ENCODE measurements at places on chromosomes 7 and 10. TPM values are rescaled to one million over a fixed set of nuclear protein-coding genes. Genes with fewer than 3 reads are reported as not detected.

DNA sequence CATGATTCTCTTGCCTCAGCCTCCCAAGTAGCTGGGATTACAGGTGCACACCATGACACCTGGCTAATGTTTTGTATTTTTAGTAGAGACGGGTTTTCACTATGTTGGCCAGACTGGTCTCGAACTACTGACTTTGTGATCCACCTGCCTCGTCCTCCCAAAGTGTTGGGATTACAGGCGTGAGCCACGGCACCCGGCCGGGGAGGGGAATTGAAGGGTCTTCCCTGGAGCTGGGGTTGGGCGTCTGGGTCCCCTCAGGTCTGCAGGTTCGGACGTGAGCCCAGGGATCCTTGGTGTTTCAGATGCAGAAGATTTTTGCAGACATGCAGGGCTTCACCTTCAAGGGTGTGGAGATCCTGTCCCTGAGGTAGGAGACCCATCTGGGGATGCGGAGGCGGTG is 6.0 kb upstream of the MUC12 start:
- DNase-seq, result no peak

The BHLHA15 gene
- 8.1 TPM for total RNA-seq

- DNase-seq, result peak; percentile 41
Measured at GRCh38 chr10:95423164-95424005, 132.6 kb upstream of the PDLIM1 start.

DNA sequence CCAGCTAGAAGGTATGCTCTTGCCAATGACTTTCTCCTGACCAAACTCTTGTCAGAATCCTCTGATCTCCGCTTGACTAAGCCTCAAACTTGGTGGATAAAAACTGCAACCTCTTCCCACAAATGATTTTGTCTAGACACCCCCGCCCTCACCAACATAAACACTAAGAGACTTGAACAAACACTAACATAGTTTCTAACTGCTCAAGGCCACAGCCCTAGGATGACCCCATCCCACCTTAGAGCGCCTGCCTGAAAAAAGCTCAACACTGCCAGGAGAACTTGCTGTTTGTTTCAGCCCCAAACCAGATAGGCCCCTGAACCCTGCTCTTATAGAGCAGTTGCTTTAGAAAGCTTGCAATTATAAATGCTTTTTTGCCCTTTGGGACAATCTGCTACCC is 71.8 kb downstream of the LRRN3 start:
- DNase-seq, result no peak

The CDC14C gene
- not detected for total RNA-seq

DNA sequence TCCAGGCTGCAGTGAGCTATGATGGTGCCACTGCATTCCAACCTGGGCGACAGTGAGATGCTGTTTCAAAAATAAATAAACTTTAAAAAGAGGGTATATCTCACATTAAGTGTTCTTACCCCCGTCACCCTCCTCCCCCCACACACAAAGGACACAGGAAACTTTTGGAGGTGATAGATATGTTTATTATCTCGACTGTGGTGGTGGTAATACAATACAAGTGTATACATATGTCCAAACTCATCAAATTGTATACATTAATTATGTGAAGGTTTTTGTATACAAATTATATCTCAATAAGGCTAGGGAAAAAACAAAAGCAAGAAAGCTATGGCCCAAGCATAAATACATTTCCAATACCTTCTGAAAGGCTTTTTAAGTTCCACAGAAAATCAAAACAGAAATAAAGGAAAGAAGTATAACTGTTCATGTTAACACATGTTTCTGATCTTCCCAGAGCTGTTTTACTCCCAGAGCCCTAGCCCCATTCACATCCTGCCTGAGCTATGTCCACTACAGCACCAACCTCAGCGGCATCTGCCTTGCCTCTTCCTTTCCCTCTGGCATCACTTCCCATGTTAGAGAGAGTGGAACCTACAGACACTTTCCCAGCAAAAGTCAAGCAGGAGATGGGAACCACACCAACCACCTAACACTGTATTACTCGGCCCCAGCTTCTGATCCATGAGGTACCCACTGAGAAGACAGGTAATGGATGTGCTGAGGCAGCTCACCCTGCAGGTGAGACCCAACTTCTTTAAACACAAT is 48.1 kb downstream of the SGMS1 start:
- DNase-seq, result no peak

DNA sequence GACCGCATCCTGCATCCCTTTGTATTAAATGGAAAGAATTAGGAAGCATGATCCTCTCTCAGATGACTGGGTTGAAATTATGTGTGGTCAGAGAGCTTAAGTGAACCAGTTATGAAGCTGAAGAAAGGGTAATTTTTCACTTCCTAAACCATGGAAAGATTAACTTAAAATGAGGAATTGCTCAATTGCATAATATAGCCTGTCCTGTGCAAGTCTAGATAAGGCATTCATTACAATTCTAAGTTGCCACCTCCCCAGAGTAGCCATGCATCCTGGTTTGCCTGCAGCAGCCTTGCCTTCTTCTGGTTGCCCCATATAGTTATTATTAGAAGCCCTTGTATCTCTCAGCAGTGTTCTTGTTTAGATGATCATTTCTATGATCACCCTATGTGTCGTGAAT is 45.3 kb downstream of the STARD3NL start:
- DNase-seq, result no peak

GRCh38 chr7:26419198-26419597 is 127.5 kb downstream of the SNX10 start:
- DNase-seq, result no peak

The SERPINE1 gene
- total RNA-seq, result 229 TPM

DNA sequence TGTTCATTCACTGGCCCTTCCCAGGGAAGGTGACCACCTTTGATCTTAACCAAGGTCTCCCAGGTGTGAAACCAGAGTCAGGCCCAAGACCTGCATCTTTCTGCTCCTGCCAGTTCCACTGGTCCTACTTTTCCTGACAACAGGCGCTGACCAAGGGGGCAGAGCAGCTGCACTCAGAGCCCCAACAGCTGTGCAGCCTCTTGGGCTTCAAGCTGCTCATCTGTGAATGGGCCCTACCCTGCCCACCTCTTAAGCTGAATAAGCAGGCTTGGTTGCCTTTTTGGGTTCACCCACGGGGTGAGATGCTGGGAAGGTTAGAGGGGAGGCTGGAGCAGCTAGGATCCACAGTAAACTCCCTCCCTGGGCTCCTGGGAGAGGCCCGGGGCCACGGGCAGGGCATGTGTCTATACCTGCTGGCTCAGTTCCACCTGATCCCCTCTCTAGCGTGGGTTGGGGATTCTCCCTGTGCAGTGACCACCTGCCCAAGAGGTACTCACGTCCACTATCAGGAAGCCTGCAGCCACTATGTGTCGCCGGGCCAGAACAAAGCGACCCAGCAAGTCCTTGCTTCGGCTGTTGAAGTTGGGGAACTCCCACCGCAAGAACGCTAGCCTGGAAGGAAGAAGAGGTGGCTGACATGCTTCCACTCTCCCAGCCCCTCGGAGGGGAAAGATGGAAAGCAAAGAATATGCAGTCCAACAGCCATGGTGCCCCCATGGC is 10.6 kb downstream of the TBRG4 start:
- no peak for DNase-seq

DNA sequence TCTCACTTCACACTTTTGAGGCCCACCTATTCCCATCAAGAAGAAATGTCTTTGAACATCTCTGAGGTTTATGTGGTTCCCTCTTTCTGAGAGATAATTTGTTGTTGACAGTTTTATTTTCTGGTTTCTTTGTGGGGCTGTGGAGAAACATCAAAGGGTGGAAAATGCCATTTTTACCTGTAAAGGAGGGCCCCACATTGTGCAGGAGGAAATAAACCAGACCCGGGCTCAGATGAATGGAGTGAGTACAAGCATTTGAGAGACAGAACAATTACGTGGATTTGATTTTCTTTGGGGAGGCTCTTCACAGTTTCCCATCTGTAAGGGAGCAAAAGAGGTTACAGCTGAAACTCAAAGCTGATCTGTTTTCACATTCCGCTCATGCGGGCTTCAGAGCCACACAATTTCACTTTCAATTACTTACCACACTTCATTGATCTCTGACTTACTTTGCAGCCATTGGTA is 29.8 kb downstream of the ITPRIP start:
- no peak for DNase-seq

DNA sequence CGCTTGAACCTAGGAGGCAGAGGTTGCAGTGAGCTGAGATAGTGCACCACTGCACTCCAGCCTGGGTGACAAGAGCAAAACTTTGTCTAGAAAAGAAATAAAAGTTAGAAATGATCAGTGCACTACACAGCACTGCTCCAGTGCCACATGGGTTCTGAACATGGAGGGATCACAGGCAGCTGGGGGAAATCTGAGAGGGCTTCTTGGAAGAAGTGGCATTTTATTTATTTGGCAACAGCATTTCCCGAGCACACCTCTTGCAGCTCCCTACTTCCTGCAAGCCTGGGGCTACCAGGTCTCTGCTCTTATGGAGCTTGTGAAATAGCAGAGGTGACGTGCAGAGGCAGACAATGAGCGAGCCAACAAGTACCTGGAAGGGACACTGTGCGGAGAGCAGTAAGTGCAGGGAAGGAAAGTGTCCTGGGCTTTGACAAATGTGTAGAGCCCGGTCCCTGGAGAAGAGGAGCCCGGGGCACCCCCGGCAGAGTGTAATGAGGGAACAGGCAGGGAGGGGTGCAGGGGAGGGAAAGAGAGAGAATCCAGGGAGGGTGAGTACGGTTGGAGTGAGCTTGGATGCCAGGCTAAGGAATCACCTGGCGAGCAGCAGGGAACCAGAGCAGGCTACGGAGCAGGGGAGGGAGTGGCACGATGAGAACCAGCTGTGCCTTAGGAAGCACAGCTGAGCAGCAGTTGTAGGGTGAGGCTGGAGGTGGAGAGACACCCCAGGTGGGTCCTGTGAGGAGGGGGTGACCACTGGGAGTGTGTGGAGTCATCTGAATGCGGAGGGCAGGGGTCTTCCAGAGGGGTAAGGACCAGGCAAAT is 104.6 kb upstream of the CTBP2 start:
- no peak for DNase-seq

The HNRNPF gene
- total RNA-seq, result 268 TPM

GRCh38 chr7:26398756-26399509 is 107.3 kb downstream of the SNX10 start:
- DNase-seq, result no peak

DNA sequence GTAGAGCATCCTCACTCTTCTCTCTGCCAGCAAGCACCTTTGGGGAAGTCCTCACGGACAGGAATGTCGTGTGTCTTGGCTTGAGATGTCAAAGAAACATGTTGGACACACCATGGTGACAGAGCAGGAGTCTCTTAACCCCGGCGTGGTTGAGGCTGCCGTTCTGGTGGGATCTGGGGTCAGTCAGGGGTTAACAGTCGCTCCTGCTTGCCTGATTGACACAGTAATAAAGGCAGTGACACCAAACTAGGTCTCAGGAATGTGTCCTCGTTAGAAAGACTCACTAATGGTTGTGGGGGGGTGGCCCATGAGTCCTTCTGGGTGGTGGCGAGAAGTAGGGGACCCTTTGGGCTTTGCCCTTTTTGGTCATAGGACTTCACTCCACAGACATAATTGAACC is 69.0 kb downstream of the TCF7L2 start:
- DNase-seq, result no peak

The GIMAP5 gene
- total RNA-seq, result not detected

GRCh38 chr7:130364451-130364850 is 15.8 kb upstream of the CPA1 start:
- DNase-seq, result no peak

DNA sequence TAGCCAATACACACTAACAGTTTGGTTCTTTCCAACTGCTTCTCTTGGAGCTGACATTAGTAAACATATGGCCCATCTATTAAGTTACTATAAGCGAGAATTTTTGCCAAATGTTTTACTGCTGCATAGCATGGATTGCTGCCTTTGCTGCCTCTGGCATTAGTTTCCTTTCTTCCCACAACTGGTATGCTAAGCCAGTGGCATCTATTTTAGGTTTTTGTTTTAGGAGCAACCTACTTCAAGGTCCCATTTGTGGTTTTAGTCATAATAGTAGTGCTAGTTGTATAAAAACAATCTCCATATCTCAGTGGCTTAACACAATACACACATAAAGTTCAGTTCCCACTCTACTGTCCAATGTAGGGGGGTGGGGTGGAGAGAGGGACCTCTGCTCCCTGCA is 25.9 kb upstream of the PANK1 start:
- no peak for DNase-seq

The LOXL4 gene
- total RNA-seq, result 5.7 TPM

DNA sequence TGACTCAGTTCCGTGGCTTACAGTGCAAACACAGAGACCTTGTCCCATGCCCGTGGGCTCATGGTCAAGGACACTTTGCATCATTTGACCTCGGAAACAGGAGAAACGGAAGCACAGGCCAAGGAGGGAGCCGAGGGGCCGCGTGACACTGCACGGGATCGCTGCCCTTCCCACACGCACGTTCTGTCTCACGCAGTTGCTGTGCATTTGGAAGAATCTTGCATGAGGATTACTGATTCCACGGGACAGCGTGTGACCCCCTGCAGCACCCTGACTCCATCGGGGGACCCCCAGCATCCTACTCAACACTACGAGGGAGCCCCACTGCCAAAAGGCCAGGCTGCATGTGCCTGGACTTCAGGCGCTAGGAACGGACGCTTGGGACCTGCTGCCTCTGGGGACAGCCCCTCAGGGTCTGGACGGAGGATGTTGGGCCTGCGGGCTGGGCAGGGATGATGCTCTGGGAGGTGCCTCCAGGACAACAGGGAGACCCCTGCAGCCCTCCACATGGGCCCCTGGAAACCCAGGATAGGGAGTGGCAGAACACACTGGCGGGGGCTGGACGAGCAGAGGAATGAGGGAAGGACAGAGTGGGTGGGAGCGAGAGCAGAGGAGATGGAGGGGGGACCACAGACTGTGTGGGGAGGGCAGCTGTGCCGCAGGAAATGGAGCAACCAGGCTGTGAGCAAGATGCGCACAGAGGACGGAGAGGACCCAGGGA is 222.2 kb downstream of the DNAJB6 start:
- DNase-seq, result no peak

The TSPAN12 gene
- 10.9 TPM for total RNA-seq

DNA sequence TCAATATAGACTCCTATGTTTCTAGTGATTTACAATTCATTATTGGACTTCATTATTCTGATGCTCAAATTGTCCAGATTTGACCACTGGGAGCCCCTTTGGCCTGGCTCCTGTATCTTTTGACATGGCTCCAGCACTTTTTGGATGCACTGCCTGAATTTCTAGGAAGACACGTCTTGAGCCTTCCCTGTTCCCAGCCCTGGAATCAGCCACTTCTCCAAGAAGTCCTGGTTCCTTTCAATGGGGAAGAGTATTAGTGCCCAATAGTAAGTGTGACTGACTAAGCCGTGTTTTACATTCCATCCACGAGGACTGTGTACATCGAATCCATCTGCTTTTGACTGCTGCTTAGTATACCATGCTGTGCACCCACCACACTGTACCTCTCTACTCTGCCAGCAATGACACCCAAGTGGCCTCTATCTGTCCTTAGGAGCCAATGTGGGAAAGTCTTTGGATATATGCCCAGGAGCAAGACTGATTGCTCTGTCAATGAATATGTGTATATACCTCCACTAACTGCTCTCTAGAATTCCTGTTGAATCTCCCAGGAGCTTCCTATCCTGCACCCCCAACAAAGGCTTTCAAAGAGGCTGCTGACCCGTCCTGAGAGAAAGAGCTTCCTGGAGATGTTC is 23.2 kb upstream of the NPFFR1 start:
- DNase-seq, result no peak

The RTKN2 gene
- total RNA-seq, result 6.7 TPM

GRCh38 chr7:155381852-155382801 is 75.8 kb upstream of the EN2 start:
- no peak for DNase-seq

GRCh38 chr7:46810986-46811385 is 770.9 kb downstream of the TNS3 start:
- DNase-seq, result no peak

All from kidney epithelial cell (primary cell).